IPS DF 19.7 (cell line): ENCODE measurements at places on chromosomes 6 and 20.

- no peak for DNase-seq
Observed at GRCh38 chr20:35447082-35447789, 8.2 kb upstream of the CEP250 start.

GRCh38 chr6:157092736-157093135 lies 230.6 kb downstream of the TMEM242 start:
- no peak for DNase-seq

DNA sequence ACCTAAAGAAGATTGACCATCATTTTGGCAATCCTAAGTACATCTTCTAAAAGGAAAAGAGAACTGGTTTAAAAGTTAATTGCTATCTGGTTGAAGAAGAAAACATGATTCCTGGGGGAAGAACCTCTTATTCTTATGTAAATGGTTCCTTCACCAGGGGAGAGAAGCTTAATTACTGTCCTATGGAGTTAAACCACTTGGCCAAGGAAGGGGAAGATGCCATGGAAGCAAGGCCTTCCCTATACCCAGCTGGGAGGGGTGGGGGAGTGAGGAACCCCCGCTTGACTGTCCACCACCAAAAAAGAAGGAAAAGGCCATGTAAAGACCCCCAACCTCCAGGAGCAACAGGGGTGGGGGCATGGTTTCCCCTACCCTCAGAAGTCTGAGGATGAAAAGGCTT lies 962.1 kb downstream of the GRIK2 start:
- DNase-seq: peak; percentile 3

- DNase-seq: no peak
Observed at GRCh38 chr6:134537146-134537555, 219.2 kb upstream of the SGK1 start.

GRCh38 chr20:33811776-33812151 lies 616 bp downstream of the CHMP4B start:
- DNase-seq: no peak

GRCh38 chr6:168165891-168166290 lies 86.9 kb upstream of the FRMD1 start:
- no peak for DNase-seq

GRCh38 chr6:6897140-6897539 lies 210.6 kb upstream of the RREB1 start:
- no peak for DNase-seq

- DNase-seq: no peak
Observed at GRCh38 chr20:57656821-57657534, 36.8 kb upstream of the ZBP1 start.

- no peak for DNase-seq
Observed at GRCh38 chr20:59605601-59606364, 1.4 kb downstream of the PHACTR3 start.

- no peak for DNase-seq
Observed at GRCh38 chr20:44936510-44936909, 23.7 kb downstream of the TOMM34 start.

- peak; percentile 20 for DNase-seq
Observed at GRCh38 chr6:37483917-37484785, 15.5 kb downstream of the CCDC167 start.

GRCh38 chr6:116562019-116562403 lies 8.5 kb downstream of the CALHM4 start:
- no peak for DNase-seq

DNA sequence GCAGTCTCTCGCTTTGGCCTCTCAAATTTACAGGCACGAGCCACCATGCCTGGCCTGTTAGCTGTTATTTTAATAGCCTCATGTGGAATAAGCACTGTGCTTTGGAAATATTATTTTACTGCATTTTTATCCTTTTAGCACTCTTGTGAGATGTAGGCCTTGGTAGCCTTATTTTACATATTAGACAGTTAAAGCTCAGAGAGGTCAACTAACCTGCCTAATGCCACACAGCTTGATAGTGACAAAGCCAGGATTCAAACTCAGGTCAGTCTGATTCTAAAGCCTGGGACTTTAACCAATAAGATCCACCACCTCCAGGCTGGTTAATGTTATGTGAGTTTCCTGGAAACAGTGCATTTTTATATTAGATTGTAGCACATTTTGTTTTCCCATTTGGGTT lies 9.5 kb downstream of the TNFAIP3 start:
- DNase-seq: no peak
